Activated CD4-positive, alpha-beta T cell treated with anti-CD3 and anti-CD28 coated beads, Interleukin-2, amount 50 U/mL, for 16 hours (primary cell): ENCODE measurements at places on chromosomes 4 and X.

DNA sequence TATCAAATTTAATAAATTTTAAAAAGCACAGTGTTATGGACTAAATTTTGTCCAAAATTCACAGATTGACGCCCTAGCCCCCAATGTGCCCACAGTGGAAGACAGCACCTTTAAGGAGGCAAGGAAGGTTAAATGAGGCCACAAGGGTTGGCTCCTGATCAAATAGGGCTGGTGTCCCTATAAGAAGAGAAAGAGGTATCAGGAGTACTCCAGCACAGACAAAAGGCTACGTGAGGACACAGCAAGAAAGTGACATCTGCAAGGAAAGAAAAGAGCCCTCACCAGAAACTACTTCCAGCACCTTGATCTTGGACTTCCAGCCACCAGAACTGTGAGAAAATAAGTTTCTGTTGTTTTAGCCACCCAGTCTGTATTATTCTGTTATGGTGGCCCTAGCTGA lies 48.8 kb downstream of the FAM13A start:
- no peak for DNase-seq

- DNase-seq: no peak
These were observed 109.0 kb upstream of the MAMLD1 start for GRCh38 chrX:150253959-150254620.

- DNase-seq: no peak
These were observed 518.3 kb downstream of the PPARGC1A start for GRCh38 chr4:23371533-23371932.

DNA sequence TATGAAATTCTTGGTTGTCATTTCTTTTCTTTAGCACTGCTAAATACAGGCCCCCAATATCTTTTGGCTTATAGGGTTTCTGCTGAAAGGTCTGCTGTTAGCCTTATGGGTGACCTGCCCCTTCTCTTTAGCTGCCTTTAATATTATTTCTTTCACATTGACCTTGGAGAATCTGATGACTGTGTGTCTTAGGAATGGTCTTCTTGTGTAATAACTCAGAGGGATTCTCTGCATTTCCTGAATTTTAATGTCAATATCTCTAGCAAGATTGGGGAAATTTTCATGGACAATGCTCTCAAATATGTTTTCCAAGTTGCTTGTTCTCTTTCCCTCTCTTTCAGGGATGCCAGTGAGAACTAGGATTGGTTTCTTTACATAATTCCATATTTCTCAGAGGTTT lies 292.4 kb downstream of the SLC7A11 start:
- no peak for DNase-seq
